ENCODE measurements at places on chromosomes 2 and 18.
A peak's percentile ranks its signal among the peaks of the same experiment; 100 is the strongest.

- no peak for DNase-seq
Observed at GRCh38 chr2:120108749-120109148, 95.9 kb downstream of the EPB41L5 start.

- no peak for DNase-seq
Observed at GRCh38 chr2:100852999-100853908, 33.3 kb downstream of the NPAS2 start.

- no peak for DNase-seq
Observed at GRCh38 chr2:84996909-84997308, 25.9 kb downstream of the KCMF1 start.

DNA sequence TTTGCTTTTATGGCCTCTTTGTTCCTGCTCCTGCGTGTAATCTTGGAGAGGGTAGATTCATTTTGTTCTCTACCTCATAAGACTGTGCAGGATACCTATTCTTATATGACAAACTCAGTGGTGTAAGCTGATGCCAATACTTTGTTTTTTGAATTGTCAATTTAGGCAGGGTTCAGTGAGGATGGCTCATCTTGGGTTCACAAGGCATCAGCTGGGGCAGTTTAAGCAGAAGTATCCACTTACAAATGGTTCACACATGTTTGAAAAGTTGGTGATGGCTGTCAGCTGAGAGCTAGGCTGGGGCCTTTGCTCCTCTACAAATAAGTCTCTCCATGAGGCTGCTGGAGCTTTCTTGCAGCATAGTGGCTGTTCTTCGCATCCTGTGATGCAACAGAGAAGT is 920.6 kb upstream of the PIK3C3 start:
- DNase-seq: no peak

DNA sequence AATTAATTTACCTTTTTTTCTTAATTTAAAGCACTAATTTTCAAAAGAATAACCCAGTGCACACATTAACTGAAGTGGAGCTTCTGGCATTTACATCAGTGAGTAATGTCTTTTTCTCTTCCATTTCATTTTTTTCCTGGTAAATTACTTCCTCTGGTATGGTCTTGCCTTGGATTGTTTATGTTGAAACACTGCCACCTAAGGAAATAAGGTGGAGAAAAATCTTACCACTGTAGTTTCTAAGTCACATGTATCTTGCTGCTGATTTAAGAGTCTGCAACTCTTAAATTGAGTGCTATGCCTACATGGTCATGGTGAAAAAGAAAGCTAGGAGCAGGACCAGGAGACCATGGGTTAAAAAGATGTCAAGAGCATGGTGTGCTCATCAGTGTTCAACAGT is 51.0 kb downstream of the TTC27 start:
- DNase-seq: no peak

DNA sequence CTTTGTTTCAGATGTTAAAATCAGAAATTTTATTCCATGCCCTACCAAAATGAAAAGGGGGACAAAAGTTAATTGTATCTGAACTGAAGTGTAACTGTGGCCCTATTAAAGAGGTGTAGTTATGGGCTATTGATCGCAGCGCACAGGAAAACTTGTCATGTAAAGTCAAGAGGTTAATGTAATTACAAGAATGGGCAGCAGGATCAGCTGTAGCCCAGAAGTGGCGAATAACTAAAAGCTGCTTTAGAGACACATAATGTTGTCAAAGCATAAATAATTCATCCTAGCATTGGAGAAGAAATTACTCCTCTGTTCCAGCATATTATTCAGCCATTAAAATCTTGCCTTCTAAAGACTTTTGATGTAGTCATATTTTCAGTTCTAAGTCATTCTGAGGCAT is 211.8 kb downstream of the EPHA4 start:
- no peak for DNase-seq

GRCh38 chr2:203155406-203155805 is 83.4 kb upstream of the CYP20A1 start:
- DNase-seq: no peak

GRCh38 chr2:159175182-159175581 is 111.3 kb downstream of the WDSUB1 start:
- peak; percentile 13 for DNase-seq

GRCh38 chr2:4618141-4618540 is 914.8 kb downstream of the DCDC2C start:
- DNase-seq: no peak

GRCh38 chr2:69138247-69138772 is 125.3 kb downstream of the ANTXR1 start:
- DNase-seq: no peak

- DNase-seq: no peak
Observed at GRCh38 chr18:35463050-35463449, 34.7 kb downstream of the INO80C start.

GRCh38 chr2:126776692-126777619 is 121.0 kb downstream of the GYPC start:
- peak; percentile 75 for DNase-seq

DNA sequence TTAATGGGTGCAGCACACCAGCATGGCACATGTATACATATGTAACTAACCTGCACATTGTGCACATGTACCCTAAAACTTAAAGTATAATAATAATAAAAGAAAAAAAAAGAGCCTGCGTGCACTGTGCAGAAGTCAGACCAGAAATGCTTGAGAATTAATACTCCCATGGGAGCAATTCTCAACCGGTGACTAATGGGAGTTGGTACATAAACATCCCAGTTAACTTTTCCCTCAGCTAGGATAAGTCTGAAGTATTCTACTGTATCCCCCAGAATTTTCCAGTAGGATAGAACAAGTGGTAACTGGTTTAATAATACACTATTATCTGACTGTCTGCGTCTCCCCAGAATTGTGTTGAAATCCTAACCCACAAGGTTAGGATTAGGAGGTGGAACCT is 113.6 kb upstream of the COL5A2 start:
- DNase-seq: no peak

DNA sequence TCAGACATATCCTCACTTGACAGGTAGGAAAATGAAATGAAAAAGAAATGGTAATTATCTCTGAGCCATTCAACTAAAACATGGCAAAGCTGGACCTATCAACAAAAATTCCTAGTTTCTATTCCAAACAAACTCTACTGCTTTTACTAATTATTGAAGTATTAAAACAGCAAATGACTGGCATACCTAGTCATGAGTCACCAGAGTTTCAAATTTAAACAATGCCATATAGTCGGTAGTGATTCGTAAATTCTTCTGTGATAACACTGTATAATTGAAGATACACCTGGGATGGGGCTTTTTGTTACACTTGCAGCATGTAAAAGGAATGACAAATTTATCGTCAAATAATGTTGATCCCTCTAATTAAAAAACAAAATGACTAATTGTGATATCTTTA is 153.1 kb upstream of the THUMPD2 start:
- DNase-seq: no peak

GRCh38 chr2:222939208-222939856 is 78.5 kb downstream of the ACSL3 start:
- DNase-seq: peak; percentile 17

DNA sequence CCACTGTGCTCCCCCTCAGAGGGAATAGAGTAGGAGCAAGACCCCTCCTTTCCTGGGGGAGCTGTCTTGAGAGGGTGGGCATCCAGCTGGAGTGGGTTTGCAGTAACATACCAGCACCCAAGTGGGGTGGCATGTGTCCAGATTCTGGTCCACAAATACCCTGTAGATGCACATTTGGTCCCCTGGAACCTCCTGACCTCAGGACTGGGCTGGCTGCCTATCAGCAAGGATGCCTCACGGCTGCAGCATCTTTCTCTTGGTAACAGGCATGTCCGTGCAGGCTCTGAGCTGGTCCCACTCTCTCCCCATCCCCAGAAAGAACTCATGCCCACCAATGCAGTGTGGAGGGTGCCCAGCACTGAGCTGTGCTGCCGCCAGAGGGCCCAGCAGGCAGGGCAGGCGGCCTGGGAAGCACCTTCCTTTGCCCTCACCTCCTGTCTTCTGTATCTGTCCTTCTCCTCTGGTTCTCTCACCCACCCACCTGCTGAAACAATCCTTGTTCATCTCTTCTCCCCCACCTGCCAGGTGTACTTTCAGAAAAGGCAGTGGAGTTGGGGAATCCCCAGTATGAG is 47.4 kb downstream of the ITGB1BP1 start:
- no peak for DNase-seq

- no peak for DNase-seq
Observed at GRCh38 chr2:188512456-188512855, 220.8 kb downstream of the GULP1 start.

GRCh38 chr2:39521876-39522517 is 84.9 kb upstream of the MAP4K3 start:
- no peak for DNase-seq

- no peak for DNase-seq
Observed at GRCh38 chr18:9730786-9731185, 22.7 kb downstream of the RAB31 start.

- DNase-seq: no peak
Observed at GRCh38 chr2:79619442-79619841, 106.6 kb downstream of the CTNNA2 start.

- DNase-seq: no peak
Observed at GRCh38 chr2:74458938-74459363, 713 bp downstream of the WBP1 start.

- DNase-seq: no peak
Observed at GRCh38 chr2:112712465-112712864, 8.4 kb upstream of the NT5DC4 start.

DNA sequence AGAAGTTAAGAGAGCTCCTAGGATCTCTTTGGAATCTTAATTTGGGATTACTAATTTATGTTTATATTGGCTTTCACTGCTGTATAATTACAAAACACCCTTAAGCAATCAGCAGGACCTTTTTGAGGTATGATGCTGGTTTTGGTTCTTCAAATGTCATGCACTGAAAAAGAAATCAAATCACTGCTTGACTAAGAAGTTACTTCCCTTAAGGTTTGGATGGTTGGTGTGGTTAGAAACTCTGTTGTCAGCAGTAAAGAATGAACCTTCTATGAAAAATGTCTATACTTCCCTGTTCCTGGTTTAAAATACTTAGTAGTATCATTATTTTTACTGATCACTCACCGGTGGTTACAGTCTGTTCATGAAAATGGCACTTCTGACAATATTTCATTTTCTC is 5.5 kb downstream of the COLEC12 start:
- DNase-seq: no peak

- no peak for DNase-seq
Observed at GRCh38 chr2:21367421-21367820, 243.7 kb downstream of the TDRD15 start.

DNA sequence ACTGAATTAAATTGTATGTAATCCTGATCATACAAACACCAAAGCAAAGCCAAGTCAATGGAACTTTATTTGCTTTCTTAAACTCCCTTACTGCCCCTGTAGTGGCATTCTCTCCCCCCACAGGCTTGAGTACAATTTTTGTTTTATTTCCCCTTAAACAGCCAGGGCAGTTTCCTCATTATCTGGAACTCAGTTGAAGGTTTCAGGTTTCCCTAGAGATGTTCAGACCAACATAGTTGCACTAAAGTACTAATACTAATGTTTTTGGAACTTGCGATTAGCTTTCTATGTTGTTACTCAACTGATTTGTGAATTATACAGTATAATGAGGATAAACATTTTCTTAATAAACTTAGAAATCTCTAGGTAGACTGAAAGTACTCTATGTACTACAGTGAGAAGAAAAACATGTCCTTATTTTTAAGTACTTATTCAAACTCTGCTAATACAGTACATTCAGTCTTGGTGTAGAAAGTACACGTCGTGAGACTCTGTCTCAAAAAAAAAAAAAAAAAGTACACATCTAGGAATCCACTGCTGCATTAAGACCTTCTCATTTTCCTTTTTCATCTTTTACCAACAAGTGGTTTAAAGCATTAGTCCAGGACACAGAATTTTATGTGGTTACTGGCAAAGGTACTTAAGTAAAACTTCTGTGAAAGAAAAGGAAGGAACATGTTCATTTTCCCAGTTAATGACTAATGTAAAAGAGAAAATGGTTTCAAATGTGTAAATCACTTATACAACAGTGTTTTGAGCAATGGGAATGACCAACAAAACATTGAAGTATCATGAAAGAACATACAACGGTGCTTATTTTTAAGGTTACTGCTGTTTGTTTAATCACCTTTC is 209.5 kb upstream of the SMAD7 start:
- no peak for DNase-seq

GRCh38 chr2:112996635-112997034 is 8.6 kb upstream of the IL36A start:
- peak; percentile 69 for DNase-seq

DNA sequence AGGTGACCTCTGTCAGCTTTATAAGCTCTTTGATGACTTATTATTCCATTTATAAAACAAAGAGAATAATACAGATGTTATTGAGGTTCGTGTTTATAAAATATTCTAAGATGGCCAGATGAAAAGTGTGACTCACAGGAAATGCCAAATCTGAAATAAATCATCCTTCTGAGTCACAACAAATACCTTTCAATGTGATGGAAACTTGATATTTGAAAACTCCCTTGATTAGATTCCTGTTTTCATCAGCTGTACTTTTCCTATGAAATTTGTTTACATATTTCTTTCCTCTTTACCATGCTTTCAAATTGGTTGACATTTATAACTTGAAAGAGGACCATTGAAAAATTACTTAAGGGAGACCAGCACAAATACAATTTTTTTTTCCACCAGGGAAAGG is 30.6 kb upstream of the PPP1R1C start:
- no peak for DNase-seq

DNA sequence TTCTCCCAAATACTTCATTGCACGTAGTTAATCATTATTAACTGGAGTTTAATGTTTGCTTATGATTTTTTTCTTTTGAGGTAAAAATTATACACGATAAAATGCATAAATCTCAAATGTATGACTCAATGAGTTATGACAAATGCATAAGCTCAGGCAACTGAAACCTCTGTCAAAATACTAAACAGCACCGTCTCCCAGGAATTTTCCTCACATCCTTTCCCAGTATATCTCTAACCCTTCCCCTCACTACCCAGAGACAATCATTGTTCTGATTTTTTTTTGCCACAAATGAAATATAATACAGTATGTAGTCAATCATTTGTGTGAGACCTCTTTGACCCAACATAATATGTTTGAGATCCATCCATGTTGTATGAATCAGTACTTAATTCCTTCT is 606.5 kb downstream of the CPS1 start:
- DNase-seq: no peak

GRCh38 chr2:231259104-231259503 is 60.7 kb downstream of the ARMC9 start:
- DNase-seq: no peak

- no peak for DNase-seq
Observed at GRCh38 chr2:107811411-107811810, 15.3 kb upstream of the RGPD4 start.

- DNase-seq: no peak
Observed at GRCh38 chr2:197705912-197706838, 1.0 kb downstream of the MARS2 start.

GRCh38 chr18:354003-354402 is 86.2 kb upstream of the THOC1 start:
- no peak for DNase-seq

DNA sequence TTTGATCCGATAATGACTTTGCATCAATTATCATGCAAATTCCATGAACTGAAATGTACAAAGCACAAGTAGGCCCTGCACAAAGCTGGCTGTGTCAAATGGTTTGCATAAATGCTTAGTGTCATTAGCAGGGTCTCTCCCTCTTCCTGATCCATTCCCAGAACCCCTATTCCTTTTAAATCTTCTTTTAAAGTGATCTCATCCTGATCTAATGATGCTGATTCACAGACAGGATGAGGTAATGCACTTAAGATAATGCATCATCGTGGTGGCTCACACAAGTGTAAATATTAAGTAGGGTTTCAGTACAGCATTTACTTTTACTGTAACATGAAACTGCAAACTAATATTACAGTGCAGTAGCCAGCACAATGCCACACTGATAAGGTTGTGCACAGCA is 304.8 kb upstream of the SOX11 start:
- no peak for DNase-seq

GRCh38 chr2:68352651-68353391 is 12.3 kb upstream of the PLEK start:
- no peak for DNase-seq
